Activated naive CD4-positive, alpha-beta T cell (primary cell): ENCODE measurements at places on chromosomes 3 and 15.

- DNase-seq, result no peak
Measured at GRCh38 chr3:183085634-183086390, 13.5 kb downstream of the MCCC1 start.

- DNase-seq, result no peak
Measured at GRCh38 chr3:125240496-125240895, 27.9 kb upstream of the SLC12A8 start.

- DNase-seq, result no peak
Measured at GRCh38 chr15:92393071-92393979, at the start of gene ST8SIA2. ST8SIA2 (plus strand) TSS chr15:92393881; CDS start chr15:92394065, 184 bp downstream.

- DNase-seq, result no peak
Measured at GRCh38 chr3:44762170-44762677, 630 bp downstream of the KIF15 start.

GRCh38 chr15:61318802-61319525 is 89.9 kb upstream of the RORA start:
- DNase-seq, result no peak

GRCh38 chr15:73633991-73634495 is 854 bp upstream of the NPTN start:
- no peak for DNase-seq

GRCh38 chr3:186464424-186465093 is 79.6 kb downstream of the CRYGS start:
- no peak for DNase-seq

GRCh38 chr3:60917141-60917540 is 334.1 kb downstream of the FHIT start:
- no peak for DNase-seq

DNA sequence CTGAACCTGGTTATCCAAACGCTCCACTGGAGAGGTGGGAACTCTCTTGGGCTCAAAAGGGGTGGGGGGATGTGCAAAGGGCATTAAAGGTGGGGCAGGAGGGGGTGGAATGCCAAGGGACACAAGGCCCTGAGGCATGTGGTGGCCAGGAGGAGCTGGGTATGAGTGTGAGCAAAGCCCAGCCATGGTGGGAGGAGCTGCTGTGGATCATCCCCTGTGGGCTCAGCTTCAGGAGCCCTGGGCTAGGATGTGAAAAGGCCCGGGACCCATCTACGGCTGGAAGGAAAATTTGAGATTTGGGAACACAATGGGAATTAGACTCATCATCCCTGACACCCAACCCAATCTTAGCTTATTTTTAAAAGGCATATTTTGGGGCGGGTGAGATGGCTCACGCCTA is 33.3 kb downstream of the MGLL start:
- DNase-seq, result no peak

DNA sequence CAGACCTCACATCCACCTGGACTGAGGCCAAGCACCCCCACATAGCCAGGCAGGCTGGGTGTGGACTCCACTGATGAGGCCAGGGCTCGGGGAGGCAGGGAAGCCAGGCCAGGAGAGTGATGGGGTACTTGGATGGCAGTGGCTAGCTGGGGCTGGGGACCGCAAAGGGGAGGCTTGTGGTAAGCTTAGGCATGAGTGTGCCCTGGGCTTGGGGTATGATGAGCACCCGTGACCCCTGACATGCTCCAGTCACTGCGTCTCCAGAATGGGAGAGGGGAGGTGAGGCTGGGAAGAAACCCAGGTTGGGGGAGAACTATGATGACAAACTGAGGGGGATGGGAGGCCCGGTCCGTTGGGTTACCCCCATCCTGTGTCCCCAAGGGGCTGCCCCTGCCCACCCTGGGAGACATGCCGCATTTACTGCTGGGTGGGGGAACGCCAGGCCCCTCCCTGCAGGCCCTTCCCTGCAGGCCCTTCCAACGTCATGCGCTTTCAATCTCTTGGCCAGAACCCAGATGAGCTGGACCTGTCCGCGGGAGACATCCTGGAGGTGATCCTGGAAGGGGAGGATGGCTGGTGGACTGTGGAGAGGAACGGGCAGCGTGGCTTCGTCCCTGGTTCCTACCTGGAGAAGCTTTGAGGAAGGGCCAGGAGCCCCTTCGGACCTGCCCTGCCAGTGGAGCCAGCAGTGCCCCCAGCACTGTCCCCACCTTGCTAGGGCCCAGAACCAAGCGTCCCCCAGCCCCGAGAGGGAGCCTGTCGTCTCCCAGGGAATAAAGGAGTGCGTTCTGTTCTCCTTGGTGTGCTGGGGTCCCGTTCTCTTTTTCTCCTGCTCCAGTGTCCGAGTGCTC is 34.1 kb downstream of the TSPAN3 start:
- DNase-seq, result no peak
